ENCODE measurements at places on chromosomes 1 and 21. TPM values are rescaled to one million over a fixed set of nuclear protein-coding genes. Genes with fewer than 3 reads are reported as not detected.
A peak's percentile ranks its signal among the peaks of the same experiment; 100 is the strongest.

- no peak for DNase-seq
These were observed 34.7 kb upstream of the SNX27 start for GRCh38 chr1:151577173-151577572.

- no peak for DNase-seq
These were observed 316.8 kb downstream of the TTLL7 start for GRCh38 chr1:83682132-83682531.

DNA sequence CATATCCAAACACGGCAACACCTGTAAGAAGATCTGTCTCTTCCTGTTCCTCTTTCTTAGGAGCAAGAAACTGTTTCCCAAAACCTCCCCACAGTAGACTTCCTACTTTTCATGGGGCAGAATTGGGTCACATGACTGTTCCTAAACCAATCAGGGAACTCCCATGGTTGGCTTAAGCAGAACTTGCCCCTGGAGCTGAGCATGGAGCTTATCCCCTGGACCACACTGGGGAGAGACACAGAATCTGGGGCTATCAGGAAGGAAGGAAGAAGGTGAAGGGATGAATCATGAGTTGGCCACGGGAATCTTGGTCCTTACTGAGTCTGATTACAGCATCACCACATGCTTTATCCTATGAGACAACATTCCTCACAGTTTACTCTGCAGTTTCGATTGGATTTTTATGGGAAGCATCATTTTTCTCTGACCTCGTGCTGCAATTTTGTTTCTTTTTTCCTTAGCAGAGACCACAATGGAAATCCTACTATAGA is 81.8 kb downstream of the CDC7 start:
- DNase-seq: peak; percentile 97

- peak; percentile 25 for DNase-seq
These were observed 16.5 kb downstream of the CCDC30 start for GRCh38 chr1:42479621-42480020.

Gene KRTAP21-2
- not detected for total RNA-seq

Data from foreskin keratinocyte (primary cell).